Central memory CD4-positive, alpha-beta T cell (primary cell): ENCODE measurements at places on chromosomes 4 and X.
A peak's percentile ranks its signal among the peaks of the same experiment; 100 is the strongest.

GRCh38 chr4:173242466-173243250 is 74.0 kb downstream of the GALNT7 start:
- no peak for DNase-seq

- DNase-seq, result no peak
Measured at GRCh38 chrX:8868070-8868773, 67.0 kb upstream of the FAM9A start.

- no peak for DNase-seq
Measured at GRCh38 chr4:169268951-169269760, 1.6 kb downstream of the SH3RF1 start.

DNA sequence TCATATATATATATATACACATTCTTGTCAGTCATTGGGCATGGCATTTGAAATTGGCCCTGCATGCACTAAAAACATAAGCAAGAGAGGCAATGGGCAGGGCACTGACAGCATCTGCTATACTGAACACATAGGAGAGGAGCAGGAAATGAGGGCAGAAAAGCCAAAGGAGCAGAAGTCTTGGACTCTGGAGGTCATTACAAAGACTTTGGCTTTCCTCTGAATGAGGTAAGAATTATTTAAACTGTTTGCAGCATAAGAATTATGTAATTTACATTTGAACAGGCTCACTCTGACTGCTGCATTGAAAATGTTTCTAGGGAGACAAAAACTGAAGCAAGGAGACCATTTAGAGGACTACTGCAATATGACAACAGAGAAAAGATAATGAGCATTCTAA is 396.5 kb downstream of the PRDM5 start:
- no peak for DNase-seq

GRCh38 chr4:8506373-8507195 is 66.0 kb downstream of the TRMT44 start:
- DNase-seq, result no peak

DNA sequence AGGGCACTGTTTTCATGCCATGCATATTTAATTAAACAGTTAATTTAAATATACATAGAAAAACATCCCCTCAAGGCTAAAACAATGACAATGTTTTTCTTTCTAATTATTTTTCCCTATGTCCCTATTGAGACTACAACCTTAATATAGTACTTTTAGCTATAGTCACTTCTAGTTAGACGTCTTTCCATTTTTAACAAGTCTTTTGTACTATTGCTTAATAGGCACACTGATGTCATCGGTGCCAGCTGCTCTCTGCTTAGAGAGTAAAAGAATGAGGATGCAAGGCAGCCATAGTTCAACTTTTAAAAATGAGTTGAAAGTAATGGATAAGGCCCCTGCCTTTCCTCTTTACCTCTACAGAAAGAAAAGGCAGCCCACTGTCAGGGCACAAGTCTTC is 191.1 kb downstream of the KCTD8 start:
- DNase-seq, result no peak

- no peak for DNase-seq
Measured at GRCh38 chr4:176479767-176480166, 160.0 kb downstream of the SPCS3 start.

DNA sequence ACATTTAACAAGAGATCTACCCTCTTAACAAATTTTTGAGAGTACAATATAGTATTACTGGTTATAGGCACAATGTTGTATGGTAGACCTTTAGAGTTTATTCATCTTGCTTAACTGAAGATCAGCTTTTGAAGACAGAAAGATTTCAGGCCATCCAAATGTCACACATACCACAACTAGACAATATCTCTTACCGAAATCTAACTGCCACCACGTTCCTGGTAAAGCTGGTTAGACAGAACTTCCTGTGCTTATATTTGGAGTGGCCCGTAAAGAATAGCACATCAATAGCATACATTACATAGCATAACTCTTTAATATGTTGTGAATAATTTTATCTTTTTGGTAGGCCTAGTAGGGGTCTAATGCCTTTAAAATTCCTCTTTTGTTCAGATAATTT is 29.8 kb upstream of the ARHGEF6 start:
- DNase-seq, result no peak

DNA sequence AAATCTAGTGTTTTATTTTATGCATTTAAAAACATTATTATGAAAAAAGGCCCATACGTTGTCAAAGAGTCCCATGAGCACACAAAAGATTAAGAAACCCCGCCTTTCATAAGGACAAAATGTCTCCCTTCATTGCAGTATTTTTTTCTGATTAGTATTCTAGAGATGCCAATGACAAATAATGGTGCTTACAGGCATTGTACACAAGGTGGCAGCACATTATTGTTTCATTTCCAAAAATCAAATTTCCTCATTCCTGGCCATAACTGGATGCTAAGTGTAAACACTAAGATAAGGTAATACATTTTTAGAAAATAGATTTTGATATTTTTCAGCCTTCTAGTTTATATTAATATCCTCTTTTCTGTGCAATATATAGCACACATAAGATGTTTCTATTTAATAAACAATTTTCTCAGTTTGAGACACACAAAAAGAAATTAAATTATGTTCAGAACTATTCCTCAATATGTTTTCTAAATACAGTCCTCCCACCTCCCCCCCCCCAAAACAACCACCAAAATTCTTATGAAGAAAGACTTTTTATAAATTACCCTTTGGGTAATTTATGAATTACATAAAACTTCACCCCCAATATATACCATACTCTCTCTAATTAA is 47.7 kb downstream of the TIGD2 start:
- peak; percentile 21 for DNase-seq

- DNase-seq, result no peak
Measured at GRCh38 chrX:107736781-107737531, 38.6 kb downstream of the TSC22D3 start.

DNA sequence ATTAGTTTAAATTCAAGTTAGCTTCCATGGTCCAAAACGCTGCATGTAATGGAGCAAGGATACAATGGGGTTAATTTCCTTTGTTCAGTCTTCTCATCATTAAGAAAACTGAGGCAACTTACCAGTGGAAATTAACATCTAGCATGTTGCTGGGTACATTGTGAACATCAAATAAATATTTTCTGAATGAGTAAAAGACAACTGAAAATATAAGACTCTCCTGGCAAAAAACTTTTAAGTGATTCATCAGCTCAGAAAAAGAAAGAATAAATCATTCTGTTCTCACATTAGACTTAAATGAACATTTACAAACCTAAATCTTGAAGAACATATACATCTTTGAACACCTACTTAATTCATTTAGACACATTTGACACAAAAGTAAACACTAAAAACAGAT is 138.4 kb upstream of the ETNPPL start:
- DNase-seq, result no peak

DNA sequence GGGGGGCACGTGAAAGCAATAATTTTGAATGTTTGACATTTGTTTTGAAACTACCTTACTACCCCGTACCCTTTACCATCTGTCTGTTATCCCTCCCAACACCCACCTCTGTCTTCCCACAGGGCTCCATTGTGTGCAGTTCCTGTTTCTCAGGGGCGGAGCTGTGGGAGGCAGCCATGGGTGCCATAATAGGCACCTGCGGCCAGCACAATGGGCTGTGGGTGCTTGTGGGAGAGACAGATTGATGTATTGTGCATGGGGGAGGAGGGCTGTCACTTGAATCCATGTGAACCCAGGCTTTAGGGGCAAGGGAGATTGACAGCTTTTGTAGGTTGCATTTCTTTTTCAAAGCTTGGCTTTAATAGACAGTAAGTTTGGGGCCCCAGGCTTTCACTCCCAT is 122.6 kb upstream of the CXorf66 start:
- DNase-seq, result no peak

DNA sequence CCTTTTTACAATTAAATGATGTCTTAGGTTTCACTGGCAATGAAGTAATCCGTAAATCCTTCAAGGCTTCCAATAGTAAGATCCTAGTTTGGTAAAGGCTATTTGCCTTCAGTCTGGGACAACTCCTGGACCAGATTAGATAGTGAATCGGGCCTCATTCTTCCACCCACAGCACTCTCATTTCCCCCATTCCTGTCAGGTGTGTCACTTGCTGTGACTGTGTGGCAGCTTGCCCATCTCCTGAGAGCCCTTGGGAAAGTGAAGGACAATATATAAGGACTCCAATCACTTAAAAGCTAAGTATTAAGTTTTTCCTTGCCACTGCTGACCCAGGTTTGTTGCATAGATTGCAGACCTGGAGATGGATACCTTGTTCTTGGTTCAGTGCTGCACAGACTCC is 3.3 kb upstream of the GASK1B start:
- DNase-seq, result no peak

GRCh38 chrX:102846544-102847236 is 90.4 kb upstream of the RAB40AL start:
- DNase-seq, result no peak

GRCh38 chr4:169017971-169018370 is 7.9 kb upstream of the CBR4 start:
- DNase-seq, result no peak

DNA sequence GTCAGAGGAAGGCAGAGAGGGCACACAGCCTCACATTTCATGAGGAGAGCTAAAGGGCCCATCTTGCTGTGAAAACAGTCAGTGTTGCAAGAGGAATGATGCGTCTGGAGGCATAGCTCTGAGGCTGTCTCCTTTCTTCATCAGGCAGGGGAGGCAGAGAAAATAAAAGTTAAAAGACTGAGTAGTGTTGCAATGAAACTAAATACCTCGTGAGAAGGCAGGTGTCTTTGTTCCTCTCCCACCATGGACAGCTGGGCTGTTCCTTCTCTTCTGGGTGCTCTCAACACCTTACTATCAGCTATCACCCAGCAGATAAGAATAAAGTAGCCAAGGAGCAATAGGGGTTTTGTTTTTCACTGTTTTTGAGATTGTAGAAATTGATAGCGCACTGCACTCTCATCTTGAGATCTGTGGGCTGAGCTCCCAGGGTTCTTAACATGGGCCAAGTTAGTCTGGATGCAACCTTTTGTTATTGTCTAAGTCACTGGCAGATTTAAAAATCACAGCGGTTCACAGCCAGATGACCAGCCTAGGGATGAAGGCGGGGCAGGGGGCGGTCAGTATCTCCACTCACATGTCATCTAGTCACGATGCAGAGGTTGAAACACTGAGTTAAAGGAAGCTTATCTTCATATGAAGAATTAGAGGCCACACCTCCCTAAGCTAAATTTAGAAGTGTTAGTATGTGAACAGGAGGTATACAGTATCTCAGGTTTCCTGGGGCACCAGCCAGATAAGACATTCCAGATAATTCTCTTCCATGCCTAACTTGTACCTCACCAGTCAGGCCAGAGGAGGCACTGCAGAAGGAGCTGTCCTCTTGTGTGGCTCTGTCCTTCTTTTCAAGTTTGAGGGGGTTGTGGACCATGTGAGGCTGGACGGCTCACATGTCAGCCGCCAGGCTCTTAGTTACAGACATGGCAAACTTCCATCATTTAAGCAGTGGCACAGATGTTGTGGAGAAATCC is 36.9 kb downstream of the PARM1 start:
- DNase-seq, result no peak

DNA sequence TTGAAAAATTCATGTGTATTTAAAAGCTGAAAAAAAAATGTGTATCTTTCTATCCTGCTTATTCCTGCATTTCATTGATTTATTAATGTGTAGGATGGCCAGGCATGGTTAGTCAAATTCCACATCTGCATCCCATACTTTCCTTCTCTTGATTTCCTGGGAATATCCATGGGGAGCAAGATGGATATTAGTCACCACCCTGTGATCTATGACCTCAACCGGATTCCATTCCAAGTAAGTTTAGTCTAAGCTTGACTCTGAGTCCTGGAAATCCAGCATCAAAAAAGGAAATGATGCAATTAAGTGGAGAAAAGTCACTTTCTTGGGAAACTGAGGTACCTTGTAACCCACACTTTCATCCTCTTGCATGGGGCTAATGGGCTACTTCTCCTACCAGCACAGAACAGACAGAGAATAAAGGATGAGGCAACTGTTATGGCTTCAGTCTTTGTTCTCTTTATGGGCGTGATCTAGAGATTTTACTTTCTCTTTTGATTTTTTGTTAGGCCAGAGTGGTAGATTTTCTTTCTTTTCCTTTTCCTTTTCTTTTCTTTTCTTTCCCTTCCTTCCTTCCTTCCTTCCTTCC is 17.1 kb upstream of the BEX4 start:
- no peak for DNase-seq

DNA sequence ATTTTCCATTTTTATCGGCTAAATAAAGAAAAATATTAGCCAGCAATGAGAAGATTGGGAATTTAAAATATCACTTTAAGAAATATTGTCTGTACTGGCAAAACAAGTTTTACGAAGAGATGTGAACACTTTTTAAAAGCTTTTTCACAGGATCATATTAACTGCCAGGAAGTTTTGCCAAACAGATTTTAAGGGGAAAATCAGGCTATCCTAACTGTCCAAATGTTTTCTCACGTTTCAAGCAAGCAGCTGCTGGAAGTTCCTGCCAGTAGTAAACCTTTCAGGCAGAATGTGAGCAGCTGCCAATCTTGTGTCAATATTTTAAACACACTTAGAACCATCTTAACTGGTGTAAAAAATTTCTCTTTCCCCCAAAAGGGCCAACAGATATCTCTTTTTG is 101.1 kb downstream of the ADGRL3 start:
- no peak for DNase-seq

- DNase-seq, result no peak
Measured at GRCh38 chr4:83360018-83360417, 25.4 kb upstream of the HPSE start.

DNA sequence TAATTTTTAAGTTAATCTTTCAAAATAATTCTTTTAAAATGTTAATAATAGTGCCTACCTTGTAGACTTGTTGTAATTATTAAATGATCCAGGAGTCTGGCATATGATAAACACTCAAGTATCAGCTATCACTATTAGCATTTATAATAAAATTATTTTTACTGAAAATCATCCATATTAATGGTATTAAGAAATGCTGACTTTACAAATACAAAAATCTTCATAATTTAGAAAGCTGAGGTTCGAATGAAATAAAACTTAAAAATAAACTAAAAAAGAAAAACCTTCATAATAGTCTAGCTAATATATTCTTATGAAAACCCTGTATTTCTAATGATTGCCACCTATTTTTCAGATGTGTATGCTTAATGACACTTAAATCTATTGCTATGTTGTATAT is 5.2 kb downstream of the MGARP start:
- no peak for DNase-seq

DNA sequence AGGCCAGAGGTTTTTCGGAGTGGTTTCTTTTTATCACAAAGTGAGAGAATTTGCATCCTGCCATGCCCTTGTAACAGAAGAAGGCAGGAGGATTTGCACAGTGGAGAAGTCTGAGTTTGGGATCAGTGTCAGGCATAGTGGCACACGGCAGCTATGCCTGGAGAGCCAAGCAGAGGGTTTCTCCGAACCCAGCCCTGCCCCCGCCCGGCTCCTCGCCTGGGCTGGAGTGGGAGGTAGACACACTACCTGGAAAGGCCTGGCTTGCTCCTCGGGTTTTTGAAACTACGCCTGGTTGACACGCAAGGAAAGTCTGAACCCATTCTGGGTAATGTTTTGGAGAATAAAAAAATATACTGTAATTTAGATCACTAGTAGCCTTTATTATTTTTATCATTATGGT is 1653.6 kb upstream of the TENM3 start:
- DNase-seq, result no peak

- DNase-seq, result no peak
Measured at GRCh38 chr4:142913461-142914030, 67.4 kb upstream of the INPP4B start.

- no peak for DNase-seq
Measured at GRCh38 chrX:9622128-9622527, 143.5 kb downstream of the GPR143 start.

GRCh38 chr4:99156992-99157391 is 12.9 kb upstream of the ADH4 start:
- no peak for DNase-seq
